Fibroblast of mammary gland (primary cell): ENCODE measurements at places on chromosomes 4 and X.

DNA sequence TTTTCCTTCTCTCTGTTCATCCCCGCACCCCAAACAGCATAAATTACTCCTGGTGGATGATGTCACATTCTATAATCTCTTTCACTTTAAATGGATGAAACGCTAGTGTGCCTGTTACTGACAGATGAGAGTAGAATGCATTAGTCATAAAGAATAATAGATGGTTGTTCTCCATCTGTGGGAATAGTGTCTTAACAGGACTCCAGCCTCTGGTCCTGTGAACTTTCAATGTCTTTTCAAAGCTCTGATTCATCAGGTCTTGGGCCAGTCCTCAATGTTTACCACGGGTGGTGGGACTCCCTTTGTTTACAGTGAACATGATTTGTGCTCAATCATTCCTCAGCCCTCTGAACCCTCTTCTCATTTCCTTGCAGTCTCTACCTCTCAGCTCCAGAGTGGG lies 182.6 kb downstream of the GABRB1 start:
- peak; percentile 93 for DNase-seq

DNA sequence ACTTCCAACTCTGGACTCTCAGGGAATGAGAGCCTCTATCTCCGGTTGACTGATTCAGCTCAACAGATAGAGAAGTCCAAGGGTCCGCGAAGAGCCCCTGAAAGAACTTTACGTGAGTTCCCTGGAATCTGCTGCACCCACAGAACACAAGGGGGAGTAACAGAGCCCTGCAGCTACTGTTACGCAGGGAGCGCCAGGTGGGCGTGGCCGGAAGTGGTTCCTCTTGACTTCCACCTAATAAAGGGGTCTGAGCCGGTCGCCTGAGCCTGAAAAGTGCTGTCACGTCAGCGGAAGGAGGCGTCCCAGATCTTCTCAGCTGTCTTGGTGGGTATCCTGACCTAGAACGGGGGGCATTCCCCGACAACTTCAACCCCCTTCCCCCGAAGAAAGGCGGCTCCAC lies at the start of gene MAGEB6:
Gene MAGEB6, plus strand, starts transcription at position 237 of the 400 bp plus-strand sequence. CDS start 1,407 bp downstream, outside the sequence.
- no peak for DNase-seq

GRCh38 chr4:105197777-105198176 lies 51.1 kb downstream of the TET2 start:
- peak; percentile 18 for DNase-seq

GRCh38 chr4:60581919-60582536 lies 618.1 kb upstream of the ADGRL3 start:
- no peak for DNase-seq

GRCh38 chrX:49930039-49930438 lies 7.6 kb downstream of the CLCN5 start:
- DNase-seq: peak; percentile 56
